Effector CD8-positive, alpha-beta T cell (primary cell): ENCODE measurements at places on chromosomes 1 and 21.

DNA sequence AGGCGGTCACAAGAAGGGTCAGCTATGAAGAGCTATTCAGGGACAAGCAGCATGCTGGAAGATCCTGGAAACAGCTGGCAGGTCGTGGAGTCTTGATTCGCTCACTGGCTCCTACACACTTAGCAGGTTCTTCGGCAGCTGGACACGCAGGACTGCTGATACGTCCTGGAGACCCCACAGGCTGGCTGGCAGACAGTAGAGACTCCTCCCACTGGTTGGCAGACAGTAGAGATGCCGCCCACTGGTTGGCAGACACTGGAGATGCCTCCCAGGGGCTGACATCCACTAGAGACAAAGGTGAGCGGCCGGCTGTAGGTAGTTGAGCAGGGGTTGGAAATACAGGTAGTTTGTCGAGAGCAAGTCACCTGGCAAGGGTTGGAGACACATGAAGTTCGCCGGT, 466 bp downstream of the KRTAP11-1 start:
- no peak for DNase-seq

GRCh38 chr1:184160236-184160635, 108.7 kb downstream of the TSEN15 start:
- DNase-seq = no peak

GRCh38 chr1:230197644-230198567, 130.9 kb downstream of the GALNT2 start:
- DNase-seq = no peak

DNA sequence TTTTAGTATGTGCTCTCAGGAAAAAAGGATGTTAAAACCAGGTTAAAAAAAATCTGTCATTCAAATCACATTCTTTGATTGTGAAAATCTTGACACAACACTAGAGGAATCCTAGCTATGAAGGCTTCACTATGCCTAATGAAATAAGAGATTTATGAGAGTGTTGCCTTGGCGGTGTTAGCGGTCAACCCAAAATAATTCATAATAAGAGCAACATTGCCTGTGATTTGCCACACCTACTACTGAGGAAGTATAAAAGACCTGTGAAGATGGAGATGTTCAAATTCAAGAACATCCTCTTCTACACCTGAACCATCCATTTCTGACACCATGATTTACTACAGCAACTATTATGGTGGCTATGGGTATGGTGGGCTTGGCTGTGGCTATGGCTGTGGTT, at the start of gene KRTAP20-1:
KRTAP20-1 (plus strand) TSS at position 301 of the 400 bp plus-strand sequence; CDS start at position 331, 30 bp downstream.
- no peak for DNase-seq

DNA sequence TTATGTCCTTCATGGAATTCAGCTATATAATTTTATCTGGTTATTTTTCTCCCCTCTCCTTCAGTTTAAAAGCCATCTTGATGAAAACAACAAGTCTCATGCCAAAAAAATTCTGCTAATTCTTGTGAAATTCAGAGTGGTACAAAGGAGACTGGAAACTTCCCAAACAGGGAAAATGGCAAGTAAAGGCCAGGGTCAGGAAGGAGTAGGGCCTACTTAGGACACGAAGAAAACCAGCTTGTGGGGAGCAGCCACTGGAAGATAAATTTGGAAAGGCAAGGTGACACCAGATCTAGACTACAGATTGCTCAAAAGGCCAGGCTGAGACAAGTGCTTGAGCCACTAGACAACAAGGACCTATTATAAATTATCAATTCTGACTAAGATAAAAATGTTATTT, 6.4 kb downstream of the TSTD1 start:
- DNase-seq = no peak
